Vagina (tissue), 2 donors: ENCODE measurements at places on chromosomes 16 and 17.
A peak's percentile ranks its signal among the peaks of the same experiment; 100 is the strongest.

DNA sequence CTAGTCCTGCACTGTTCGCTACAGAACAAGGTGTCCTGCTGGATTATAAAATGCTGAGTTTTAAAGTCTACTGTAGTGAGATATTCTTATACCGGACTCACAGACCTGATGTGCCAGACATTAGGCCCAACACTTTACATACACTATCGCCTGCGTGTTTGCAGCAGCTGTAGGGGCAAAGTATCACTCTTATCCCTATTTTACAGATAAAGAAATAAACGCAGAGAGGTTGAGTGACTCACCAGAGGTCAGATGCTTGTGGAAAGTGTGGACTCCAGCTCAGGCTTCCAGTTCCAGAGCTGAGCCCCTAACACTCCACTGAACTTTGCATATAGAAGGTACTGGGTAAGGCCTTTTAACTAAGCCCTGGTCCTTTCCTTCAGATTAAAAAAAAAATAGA, 47.4 kb downstream of the PLXDC1 start:
- no peak overlapping the region for H3K27ac ChIP-seq
- DNase-seq = no peak
- H3K36me3 ChIP-seq = no peaks in the 10 kb centered on the region
- H3K27me3 ChIP-seq = no peaks in the 10 kb centered on the region
- H3K4me1 ChIP-seq = peaks cover 12% of the 10 kb centered on the region
- no peak overlapping the region for H3K4me3 ChIP-seq

DNA sequence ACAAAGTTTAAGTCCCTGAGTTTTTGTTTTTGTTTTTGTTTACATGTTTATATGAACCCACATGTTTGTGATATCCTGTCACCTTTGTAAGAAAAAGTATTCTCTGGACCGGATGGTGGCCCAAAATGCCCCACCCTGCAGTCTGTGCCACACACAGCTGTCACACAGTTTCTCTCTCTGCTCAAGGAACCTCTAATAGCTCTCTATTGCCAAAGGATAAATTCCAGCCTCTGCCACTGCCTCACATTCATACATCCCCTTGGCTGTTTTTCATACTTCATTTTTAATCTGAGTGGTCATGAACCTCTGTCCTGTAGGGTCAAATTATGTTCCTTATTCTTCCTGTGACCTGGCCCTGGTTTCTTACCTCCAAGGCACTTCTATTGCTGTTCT, 520.3 kb upstream of the CDH5 start:
- peaks cover 6% of the 10 kb centered on the region for H3K4me1 ChIP-seq
- H3K27ac ChIP-seq = no peak overlapping the region
- no peaks in the 10 kb centered on the region for H3K36me3 ChIP-seq

DNA sequence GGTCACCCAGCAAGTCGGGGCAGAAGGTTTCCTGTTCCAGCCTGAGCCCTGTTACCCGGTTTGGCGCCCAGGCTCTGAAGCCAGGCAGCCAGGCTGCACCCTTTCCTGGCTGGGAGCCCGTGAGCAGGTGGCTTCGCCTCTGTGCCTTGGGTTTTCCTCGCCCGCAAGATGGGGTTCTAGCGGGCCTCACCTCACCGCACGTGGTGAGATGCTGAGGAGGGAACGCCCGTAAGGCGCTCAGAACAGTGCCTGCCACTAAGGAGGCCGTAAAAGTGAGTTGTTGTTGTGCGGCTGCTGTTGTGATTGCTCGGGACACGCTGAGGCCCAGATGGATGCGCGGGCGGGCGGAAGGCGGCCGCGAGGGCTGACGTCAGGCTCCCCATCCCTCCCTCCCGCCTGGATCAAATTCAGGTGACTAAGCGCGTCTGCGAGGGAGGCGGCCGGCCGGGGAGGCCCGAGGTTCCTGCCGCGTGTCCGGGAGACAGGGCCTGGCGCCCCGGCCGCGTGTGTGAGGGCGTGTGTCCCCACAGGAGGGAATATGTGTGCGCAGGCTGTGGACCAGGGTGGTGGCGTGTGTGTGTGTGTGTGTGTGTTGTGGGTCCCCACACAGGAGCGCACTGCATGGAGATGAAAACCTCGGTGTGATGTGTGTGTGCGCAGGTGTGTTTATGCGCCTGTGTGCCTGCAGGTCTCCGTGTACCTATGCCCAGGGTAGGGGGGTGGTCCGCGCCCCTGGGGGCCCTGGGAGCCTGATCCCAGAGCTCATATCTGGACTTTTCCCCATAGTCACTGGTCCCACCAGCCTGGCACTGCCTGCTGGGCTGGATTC, 4.3 kb downstream of the CAMKK1 start:
- peak overlapping the region; percentile 11 for H3K4me3 ChIP-seq
- H3K27ac ChIP-seq = peak overlapping the region; percentile 96
- DNase-seq = peak; percentile 97
- no peaks in the 10 kb centered on the region for H3K36me3 ChIP-seq
- peaks cover 79% of the 10 kb centered on the region for H3K4me1 ChIP-seq
- H3K27me3 ChIP-seq = no peaks in the 10 kb centered on the region

GRCh38 chr17:56812901-56813388, 20.8 kb downstream of the C17orf67 start:
- no peaks in the 10 kb centered on the region for H3K27me3 ChIP-seq
- no peak overlapping the region for H3K27ac ChIP-seq
- H3K36me3 ChIP-seq = no peaks in the 10 kb centered on the region

DNA sequence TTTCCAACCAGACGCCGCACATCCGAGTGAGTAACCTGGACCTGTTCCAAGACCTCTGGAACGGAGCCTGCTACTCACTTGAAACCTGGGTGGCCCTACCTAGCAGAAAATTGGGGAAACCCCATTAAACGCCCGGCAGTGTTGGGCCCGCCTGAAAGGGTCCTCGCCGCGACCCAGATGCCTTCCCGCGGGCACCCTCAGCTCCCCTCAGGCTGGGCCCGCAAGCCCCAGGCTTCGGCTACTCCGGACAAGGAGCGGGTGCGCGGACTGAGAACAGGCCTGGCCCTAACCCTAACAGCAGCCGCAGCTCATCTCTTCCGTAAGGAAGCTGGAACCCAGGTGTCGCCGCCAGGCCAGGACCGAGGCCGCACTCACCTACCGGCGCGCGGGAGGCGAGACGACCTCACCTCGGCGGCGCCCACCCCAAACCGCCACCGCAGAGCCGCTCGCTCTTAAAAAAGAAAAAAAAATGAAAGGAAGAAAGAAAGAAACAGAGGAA, 344 bp downstream of the PSME3IP1 start:
- H3K27ac ChIP-seq = peak overlapping the region; percentile 91
- peaks cover 35% of the 10 kb centered on the region for H3K4me1 ChIP-seq
- H3K36me3 ChIP-seq = no peaks in the 10 kb centered on the region
- H3K27me3 ChIP-seq = no peaks in the 10 kb centered on the region
- peak overlapping the region; percentile 99 for H3K4me3 ChIP-seq
- DNase-seq = no peak

- no peaks in the 10 kb centered on the region for H3K27me3 ChIP-seq
- no peaks in the 10 kb centered on the region for H3K4me1 ChIP-seq
- peak; percentile 70 for DNase-seq
Measured at GRCh38 chr17:40598619-40599467, 33.6 kb upstream of the CCR7 start.

DNA sequence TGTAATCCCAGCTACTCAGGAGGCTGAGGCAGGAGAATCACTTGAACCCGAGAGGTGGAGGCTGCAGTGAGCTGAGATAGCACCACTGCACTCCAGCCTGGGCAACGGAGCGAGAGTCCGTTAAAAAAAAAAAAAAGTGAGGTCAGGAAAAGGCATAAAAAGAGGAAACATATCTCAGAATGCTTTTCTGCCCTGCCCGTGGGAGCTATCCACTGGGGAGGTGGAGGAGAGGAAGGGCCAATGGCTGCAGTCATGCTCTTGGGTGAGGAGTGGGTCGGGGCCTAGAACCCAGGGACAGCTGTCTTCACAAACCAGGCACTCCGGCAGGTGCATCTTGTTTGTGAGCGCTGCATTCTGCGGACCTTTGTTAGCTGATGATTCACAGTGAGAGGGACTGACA, 60.0 kb upstream of the CDC42EP4 start:
- DNase-seq = no peak
- no peaks in the 10 kb centered on the region for H3K36me3 ChIP-seq

- no peaks in the 10 kb centered on the region for H3K36me3 ChIP-seq
- peaks cover 19% of the 10 kb centered on the region for H3K4me1 ChIP-seq
- no peak overlapping the region for H3K27ac ChIP-seq
- peaks cover 15% of the 10 kb centered on the region for H3K27me3 ChIP-seq
- DNase-seq = no peak
Measured at GRCh38 chr16:77786186-77786847, 2.0 kb upstream of the VAT1L start.

GRCh38 chr16:52424591-52424990, 122.4 kb downstream of the TOX3 start:
- H3K36me3 ChIP-seq = no peaks in the 10 kb centered on the region
- no peak for DNase-seq
- H3K4me1 ChIP-seq = no peaks in the 10 kb centered on the region
- H3K27me3 ChIP-seq = no peaks in the 10 kb centered on the region

GRCh38 chr17:70891306-70891705, 722.0 kb downstream of the KCNJ2 start:
- no peak overlapping the region for H3K27ac ChIP-seq
- DNase-seq = no peak
- H3K36me3 ChIP-seq = no peaks in the 10 kb centered on the region
- H3K27me3 ChIP-seq = no peaks in the 10 kb centered on the region
- no peaks in the 10 kb centered on the region for H3K4me1 ChIP-seq
- H3K4me3 ChIP-seq = no peak overlapping the region

- H3K4me3 ChIP-seq = no peak overlapping the region
- no peaks in the 10 kb centered on the region for H3K27me3 ChIP-seq
- H3K4me1 ChIP-seq = peaks cover 22% of the 10 kb centered on the region
- peaks cover 36% of the 10 kb centered on the region for H3K36me3 ChIP-seq
- no peak for DNase-seq
Measured at GRCh38 chr16:75621170-75621477, 2.0 kb downstream of the ADAT1 start.

DNA sequence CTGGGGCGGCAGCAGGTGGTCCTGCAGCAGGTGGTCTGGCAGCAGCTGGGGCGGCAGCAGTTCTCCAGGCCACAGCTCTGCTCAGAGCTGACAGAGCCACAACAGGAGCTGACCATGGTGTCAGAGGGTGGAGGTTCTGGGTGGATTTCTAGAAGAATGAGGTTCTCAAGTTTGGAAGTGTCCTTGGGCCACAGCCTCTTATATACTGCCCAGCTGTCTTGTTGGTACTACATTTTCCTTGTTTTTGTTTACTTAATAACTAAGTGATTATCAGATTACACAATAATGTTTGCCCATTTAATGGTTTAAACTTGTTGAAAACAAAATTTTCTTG, at the start of gene KRTAP4-5:
Gene KRTAP4-5 (minus strand): TSS at position 174 of the 334 bp plus-strand sequence. CDS start 58 bp downstream, at position 116.
- no peak for DNase-seq
- no peaks in the 10 kb centered on the region for H3K4me1 ChIP-seq
- H3K4me3 ChIP-seq = no peak within 1 kb of the TSS
- H3K27ac ChIP-seq = no peak within 1 kb of the TSS

DNA sequence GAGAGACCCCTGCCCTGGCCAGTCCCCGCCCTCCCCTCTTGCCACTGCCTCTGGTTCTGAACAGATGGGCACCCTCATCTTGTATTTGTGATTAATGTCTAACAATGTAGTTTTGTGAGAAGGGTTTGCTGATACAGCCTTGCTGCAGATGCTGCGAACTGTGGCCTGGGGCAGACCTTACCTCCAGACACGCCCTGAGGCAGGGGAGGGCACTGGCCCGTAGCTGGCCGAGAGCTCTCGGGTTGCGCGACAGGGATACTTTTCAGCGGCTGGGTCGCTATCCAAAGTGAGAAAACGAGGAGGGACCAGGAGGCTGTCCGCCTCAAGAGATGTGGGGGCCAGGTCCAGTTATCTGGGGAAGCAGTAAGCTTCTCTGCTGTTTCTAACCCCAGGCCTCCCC, 21.9 kb downstream of the STH start:
- H3K4me1 ChIP-seq = no peaks in the 10 kb centered on the region
- no peak for DNase-seq
- H3K27me3 ChIP-seq = no peaks in the 10 kb centered on the region
- H3K4me3 ChIP-seq = no peak overlapping the region
- no peaks in the 10 kb centered on the region for H3K36me3 ChIP-seq
- H3K27ac ChIP-seq = no peak overlapping the region

DNA sequence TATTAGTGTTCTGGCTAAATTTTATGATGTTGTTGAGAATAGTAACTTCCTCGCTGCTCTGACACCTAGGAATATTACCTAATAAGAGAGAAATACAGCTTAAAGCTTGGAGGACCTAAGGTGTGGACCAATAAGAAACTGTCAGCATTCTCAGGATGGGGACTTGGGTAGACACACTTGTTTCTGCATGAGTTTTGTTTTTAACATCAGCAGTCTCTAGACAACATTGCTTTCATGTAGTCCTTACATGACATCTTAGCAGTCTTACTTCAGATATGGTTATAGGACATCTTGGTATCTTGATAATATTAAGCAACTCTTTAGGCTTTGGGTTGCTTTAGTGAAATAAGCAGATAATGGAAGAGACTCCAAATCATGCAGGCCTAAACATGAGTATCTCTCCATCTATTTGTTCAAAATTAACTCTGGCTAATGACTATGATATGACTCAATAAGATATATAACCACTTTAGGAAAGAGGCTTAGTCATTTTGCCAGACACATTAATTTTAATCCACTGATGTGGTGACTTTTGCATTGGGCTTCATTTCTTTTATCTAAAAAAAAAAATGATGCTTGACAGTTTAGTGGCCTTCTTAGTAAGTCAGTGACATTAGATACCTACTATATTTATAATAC, 84.5 kb downstream of the WNT3 start:
- no peaks in the 10 kb centered on the region for H3K4me1 ChIP-seq
- H3K36me3 ChIP-seq = no peaks in the 10 kb centered on the region
- no peaks in the 10 kb centered on the region for H3K27me3 ChIP-seq

DNA sequence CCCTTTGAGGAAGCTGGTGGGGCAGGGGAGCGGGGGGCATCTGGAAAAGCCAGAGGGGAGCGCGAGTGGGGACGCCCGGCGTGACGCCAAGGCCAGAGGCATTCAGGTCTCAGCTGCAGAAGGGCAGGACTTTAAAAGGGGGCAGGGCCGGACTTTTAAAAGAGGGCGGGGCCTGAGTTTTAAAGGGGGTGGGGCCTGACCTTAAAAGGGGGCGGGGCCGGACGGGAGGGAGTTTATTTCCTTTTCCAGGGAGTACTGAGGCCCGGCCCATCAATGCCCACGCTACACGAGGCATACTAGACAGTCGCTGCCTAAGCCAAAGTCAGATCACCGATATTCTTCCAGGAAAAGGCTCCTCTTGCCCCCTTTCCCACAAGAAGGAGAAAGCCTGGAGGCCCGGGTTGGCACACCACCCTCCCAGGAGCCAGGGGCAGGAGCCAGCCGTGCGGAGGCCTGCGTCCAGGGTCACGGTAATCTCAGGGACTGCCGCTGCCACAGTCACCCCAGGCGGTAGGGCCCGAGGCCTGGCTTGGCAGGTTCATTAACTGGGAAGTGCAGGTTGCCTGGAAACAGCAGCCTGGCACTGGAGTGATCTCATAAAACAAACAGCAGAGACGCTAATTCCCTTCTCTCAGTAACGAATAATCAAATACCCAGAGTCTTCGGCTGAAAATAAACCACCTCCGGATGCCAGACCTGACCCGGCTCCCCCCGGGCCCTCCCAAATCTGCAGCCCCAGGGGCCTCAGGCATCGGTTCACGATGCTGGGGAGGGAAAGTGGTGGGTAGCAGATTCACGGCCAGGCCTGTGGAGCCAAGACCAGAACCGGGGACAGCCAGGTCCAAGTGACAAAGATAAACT, 90.7 kb downstream of the TIMM22 start:
- no peak for DNase-seq
- H3K27me3 ChIP-seq = no peaks in the 10 kb centered on the region
- H3K4me1 ChIP-seq = peaks cover 47% of the 10 kb centered on the region
- H3K4me3 ChIP-seq = no peak overlapping the region

- H3K4me1 ChIP-seq = no peaks in the 10 kb centered on the region
- DNase-seq = no peak
- no peak overlapping the region for H3K4me3 ChIP-seq
- no peaks in the 10 kb centered on the region for H3K27me3 ChIP-seq
- H3K27ac ChIP-seq = no peak overlapping the region
- H3K36me3 ChIP-seq = peaks cover 32% of the 10 kb centered on the region
Measured at GRCh38 chr17:75317671-75318070, 28.4 kb upstream of the SLC25A19 start.
